ENCODE measurements at places on chromosomes 1 and 21.

DNA sequence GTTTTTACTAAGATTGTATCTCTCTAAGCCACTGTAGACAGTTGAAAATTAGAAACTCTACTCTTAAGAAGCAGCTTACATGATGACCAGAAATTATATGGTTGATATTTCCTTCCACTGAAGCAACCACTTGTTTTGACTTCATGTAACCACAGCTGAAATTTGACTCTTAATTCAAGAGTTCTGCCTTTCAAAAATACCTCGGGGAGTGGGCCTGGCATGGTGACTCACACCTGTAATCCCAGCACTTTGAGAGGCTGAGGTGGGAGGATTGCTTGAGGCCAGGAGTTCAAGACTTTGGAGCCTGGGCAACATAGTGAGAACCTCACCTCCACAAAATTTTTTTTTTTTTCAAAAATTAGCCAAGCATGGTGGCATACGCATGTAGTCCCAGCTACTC lies 4.3 kb downstream of the AMPD1 start:
- peak; percentile 50 for DNase-seq

- DNase-seq, result no peak
These were observed 11.8 kb upstream of the RASSF5 start for GRCh38 chr1:206495493-206496046.

- DNase-seq, result no peak
These were observed 220.7 kb downstream of the HLX start for GRCh38 chr1:221099747-221100595.

DNA sequence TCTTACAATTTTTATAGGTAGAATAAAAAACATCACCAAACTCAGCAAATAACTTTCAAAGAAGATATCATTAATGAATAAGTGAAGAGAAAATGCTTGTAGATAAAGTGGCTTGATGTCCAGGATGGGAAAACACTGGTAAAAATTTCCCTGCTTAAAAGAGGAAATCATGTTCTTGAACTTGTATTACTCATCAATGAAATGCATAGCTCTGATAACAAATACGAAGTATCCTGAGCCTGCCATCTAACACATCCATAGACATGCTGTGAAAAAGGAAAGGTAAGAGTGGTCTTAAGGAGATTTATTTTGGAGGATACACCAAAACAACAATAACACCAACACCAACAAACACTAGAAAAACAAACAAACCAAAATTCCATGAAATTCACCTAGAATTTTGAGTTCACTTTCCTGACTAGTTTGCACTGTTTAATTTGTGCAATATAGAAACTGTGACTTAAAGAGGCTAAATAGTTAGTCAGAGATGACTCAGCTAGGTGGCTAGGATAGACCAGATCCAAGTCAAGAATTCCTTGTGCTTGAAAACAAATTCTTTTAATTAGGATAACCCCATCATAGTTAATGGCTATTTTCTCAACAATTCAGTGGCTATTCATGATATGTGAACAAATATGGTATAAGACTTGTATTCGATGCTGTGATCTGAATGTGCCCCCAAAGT lies 179.8 kb upstream of the KCNK2 start:
- DNase-seq, result no peak

GRCh38 chr1:59972216-59972927 lies 45.8 kb upstream of the CYP2J2 start:
- DNase-seq, result no peak

DNA sequence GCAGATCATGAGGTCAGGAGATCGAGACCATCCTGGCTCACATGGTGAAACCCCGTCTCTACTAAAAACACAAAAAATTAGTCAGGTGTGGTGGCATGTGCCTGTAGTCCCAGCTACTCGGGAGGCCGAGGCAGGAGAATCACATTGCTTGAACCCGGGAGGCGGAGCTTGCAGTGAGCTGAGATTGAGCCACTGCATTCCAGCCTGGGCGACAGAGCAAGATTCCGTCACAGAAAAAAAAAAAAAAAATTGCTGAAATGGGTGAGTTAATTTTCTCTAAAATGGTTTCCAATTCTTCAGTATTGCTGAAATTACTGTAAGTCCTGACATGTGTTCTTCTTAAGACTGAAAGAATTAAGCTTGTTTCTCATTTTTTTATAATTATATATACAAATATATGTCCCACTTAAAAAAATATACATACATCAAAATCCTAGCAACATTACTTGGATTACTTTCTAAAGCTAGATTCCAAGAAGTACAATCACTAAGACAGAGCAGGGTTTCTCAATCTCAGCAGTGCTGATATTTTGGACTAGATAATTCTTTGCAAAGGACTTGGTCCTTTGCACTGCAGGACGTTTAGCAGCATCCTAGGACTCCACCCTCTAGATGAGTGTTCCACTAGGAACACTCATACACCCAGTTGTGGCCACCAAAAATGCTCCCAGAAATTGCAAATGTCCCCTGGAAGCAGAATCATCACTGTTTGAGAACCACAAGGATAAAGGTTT lies 24.8 kb downstream of the ZNHIT6 start:
- no peak for DNase-seq

- no peak for DNase-seq
These were observed 7.2 kb upstream of the FNBP1L start for GRCh38 chr1:93440706-93441105.

- DNase-seq, result no peak
These were observed 14.7 kb downstream of the XPR1 start for GRCh38 chr1:180646547-180646946.

DNA sequence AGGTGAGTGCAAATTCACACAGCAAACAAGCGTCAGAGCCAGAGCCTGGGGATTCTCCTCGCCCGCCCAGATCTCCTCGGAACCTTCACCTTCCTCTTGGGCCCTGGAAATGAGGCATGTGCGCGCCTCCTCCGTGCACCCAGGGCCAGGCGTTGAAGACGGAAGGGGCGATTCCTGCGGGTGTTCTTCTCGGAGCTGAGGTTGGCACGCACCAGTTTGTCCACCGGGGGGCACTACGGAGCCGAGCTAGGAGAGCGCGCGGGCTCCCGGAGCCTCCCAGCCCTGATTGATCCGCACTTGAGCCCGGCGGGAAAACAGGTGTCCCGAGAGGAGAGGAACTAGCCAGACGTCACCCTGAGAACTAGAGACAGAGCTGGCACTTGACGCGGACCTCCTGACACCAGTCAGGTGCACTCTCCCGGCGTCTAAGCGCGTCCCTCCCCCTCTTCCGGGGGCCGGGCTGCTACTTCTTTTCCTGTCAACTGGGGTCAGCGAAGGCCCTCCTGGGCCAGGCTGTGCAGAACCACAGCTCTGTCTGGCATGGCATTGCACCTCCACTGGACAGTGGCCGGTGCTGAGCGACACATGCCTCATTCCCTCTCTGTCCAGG lies 18.3 kb upstream of the SERINC2 start:
- DNase-seq, result peak; percentile 94

DNA sequence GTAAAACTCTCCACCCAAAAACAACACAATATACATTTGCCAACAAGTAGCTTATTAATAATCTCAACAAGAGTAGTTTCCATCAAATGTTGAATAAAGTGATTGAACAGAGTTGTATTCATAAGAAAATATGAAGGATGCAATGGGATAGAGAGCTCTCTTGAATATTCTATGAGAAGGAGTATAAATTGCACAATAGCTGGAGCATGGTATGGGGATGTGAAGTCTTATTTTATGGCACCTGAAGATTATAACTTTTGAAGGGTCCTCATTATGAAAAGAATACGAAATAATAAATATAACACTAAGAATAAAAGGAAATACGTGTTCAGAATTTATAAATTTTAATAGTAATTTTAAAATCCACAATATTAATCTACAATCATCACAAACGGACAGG lies 1415.1 kb downstream of the KCNT2 start:
- no peak for DNase-seq

- DNase-seq, result no peak
These were observed 450.6 kb upstream of the DAB1 start for GRCh38 chr1:57874418-57874877.

DNA sequence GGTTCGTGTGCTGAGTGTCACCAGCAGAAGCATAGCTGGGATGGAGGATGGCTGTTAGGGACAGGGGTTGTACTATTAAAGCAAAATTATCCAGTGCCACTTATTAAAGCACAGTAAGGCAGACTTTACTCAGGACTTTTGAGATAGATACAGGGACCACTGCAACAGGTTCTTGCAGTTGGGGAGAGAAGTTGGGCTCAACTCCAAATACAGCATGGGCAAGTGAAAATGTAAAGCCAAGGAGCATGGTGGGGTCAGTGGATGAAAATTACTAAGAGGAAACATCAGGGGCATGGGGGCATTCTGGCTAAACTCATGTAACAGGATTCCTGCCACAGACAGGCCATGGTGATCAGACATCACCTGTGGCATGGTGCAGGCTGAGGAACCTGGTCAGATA lies 15.0 kb upstream of the REN start:
- DNase-seq, result no peak
